ENCODE measurements at places on chromosomes 2 and 18.

- DNase-seq = no peak
Observed at GRCh38 chr2:113098041-113098440, 29.4 kb upstream of the IL1RN start.

DNA sequence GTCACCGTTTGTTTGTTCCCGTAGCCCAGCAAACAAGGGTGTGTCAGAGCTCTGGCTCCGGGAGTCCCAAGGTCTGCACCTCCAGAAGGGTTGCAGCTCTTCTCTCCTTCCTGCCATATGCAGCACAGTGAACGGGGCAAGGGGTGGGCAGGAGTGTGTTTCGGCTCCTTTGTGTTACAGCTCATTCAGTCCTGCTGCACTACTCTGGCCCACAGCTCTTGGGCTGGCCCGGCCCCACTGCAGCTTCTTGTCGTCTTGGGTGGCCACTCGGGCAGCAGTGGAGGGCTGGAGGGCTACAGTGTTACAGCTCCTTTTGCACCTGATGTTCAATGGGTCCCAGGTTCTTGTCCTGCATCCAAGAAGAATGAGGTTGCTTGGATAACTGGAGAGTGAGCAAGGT, 408.3 kb downstream of the DCC start:
- DNase-seq = no peak

DNA sequence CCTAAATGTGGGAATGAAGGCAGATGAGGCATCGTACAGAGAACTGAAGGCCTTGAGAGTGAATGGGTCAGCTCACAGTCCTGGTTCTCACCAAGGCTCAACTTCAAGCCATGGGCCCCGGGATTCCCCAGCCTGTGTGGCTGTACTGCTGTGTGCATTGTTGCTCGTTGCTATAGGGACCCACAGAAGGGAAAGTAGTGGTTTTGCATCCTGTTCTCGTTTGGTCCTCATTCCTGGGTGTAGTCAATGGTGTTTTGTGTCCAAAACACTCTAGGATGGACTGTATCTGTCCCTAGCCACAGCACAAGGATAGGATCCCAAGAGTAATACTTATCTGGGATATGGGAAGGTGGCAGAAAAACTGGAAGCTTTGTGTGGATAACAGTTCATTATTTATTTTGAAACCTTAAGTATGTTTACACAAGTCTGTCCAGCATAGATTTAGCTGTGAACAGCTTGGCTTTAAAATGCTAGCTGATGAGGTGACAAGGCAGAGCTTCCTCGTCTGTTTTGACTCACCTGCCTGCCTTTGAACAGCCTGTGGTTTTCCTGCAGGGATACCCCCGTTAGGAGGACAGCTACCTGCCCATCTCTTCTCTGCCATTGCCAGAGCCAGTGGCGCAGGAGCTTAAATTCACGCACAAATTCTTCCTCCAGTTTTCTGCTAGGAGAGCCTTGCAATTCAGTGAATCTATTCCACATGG, 85.0 kb downstream of the WDSUB1 start:
- DNase-seq = peak; percentile 55

GRCh38 chr2:68889500-68889899, 18.3 kb upstream of the BMP10 start:
- no peak for DNase-seq

All from GM19239 (cell line).